ENCODE measurements at places on chromosomes 4 and X. TPM values are rescaled to one million over a fixed set of nuclear protein-coding genes. Genes with fewer than 3 reads are reported as not detected.

DNA sequence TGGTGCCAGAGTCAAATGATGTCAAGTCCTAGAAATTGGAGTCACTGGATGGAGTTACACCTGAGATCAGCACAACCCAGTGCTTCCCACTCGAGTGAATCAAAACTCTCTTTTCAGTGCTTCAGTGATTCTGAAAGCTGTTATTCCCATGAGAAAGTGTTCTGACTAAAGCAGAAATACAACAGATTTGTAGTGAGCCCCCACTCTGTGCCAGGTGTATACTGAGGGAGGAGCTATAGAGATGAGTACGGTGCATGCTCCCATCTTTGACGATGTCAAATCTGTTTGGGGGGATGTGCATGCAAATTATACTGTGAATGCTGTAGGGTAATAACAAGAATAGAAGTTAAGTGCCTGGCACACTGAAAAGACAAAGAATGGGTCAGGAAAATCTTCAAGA is 330.2 kb downstream of the HS3ST1 start:
- DNase-seq, result no peak

GRCh38 chr4:161197474-161197873 is 966.3 kb downstream of the FSTL5 start:
- DNase-seq, result no peak

- DNase-seq, result peak; percentile 18
Measured at GRCh38 chrX:102835504-102836146, 101.4 kb upstream of the RAB40AL start.

DNA sequence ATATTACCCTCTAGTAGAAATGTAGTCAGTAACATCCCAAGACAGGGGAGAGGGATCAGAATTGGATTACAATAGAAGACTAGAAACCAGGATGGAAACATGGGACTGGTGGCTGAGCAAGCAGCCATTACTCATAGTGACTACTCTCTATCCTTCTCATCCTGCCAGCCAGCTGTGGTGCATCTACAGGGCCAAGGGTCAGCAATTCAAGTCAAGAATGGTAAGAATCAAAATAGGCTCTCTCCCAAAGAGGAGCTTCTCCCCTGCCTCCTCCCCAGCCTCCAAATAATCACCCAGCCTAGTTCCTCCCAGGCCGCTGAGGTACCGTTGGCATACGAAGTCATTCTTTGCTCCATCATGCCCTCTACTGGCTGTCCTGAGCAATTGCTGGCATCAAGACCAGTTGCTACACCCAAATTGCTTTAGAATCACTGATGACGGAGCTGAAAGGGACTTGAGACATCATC is 19.4 kb downstream of the AWAT2 start:
- DNase-seq, result peak; percentile 40

DNA sequence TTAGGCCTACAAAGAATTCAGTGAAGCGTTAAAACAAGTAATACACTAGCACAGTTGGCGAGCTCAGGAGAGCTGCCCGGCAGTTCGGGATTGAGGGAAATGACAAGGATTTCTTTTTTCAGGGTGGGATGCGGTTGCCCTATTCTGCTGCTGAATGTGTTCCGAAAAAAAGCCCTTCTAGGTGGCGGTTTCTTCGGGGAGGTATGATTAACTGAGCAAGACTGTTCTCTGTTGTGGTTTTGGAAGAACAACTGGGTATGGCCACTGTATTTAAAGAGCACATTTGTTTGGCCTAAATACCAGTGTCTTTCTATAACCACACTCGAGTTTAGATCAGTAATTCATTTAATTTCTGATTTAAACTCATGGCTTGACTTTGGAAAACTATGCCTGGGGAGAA is 459.7 kb upstream of the FAT1 start:
- no peak for DNase-seq

- no peak for DNase-seq
Measured at GRCh38 chrX:57951666-57952319, 41.5 kb upstream of the ZXDA start.

DNA sequence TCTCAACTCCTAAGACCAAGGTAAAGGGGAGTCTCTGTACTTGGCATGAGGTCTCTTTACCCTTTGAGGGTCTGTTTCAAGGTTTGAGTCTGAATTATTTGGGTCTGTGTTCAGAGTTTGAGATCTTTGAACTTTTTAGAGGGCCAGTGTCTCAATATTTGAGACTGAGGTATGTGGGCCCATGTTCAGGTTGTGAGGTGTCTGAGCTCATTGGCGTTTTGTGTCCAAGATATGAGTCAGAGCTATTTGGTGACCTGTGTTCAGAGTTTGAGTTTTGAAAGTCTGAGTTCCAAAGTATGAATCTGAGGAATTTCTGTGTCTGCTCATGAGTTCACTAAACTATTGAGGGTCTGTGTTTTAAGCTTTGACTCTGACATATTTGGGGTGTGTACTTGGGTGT is 36.7 kb upstream of the PAGE4 start:
- peak; percentile 0 for DNase-seq

The TCEAL6 gene
- total RNA-seq, result not detected

The UBE2K gene
- total RNA-seq, result 19.0 TPM

The CCDC149 gene
- total RNA-seq, result 4.2 TPM

All from bronchial epithelial cell (primary cell).